ENCODE measurements at places on chromosomes 7 and 10.

DNA sequence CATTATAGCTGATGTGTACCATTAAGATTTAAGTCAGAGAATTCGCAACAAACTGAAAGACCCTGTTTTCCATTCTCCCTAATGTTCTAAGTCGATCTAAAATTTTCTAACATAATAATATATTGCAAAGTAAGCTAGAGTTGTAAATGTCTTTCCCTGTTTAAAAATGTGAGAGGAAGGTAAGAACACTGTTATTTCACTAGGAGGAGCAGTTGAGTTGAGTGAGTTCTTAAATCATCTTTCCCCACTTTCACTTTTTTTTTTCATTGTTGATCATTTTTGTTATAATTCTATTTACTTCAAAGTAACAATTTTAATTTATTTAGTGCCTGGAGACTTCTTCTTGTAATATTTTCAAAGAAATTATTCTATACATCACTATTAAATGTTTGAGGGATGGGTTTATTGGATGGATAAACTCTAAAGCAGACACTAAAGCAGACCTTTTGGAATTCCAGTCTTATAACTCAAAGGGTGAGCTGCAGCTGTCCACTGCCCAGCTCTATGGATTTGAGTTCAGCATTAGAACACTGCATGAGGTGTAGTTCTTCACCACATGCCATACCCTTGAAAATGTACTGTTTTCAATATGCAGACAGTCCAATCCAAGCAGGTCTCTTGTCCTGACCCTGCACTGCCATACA is 181.3 kb upstream of the FZD1 start:
- DNase-seq, result no peak

DNA sequence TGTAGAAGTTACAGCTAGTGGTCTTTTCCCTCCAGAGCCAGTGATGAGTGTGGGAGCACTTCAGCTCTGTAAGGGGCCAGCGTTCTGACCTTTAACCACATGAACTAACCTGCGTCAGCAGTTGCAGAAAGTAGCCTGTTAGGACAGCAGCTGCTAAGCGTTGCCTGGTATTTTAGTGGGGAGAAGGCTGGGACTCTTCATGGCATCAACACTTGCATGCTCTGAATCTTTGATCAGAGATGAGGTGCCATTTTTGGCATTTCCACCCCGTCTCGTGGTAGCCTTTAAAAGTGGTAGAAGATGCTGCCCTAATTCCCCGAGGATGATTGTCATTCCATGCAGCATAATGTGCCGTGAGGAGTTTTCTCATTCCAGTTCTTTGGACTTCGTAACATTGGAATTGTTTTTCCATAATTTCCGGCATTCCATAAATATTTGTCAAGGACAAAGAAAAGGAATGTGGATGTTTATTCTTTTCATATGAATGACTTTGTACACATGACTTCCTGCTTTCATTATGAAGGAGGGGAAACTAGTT is 92.2 kb downstream of the AVL9 start:
- DNase-seq, result no peak

- DNase-seq, result no peak
These were observed 724.2 kb downstream of the SORCS1 start for GRCh38 chr10:106440355-106440754.

DNA sequence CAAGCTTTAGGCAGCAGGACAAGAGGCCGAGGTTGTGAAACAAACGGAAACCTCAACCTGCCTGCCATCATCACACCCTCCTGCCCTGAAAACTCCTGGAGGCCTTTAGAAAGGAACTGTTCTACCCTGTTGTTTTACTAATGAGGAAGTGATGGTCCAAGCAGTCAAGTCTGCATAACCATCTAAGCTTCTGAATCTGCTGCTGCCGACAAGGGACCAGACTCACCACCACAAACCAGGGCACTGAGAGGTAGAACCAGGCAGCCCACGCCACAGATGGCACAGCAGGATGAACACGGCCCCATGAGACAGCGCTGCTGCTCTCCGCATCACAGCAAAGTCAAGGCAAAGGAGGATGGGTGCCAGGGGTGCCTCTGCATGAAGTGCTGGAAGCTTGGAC is 209.4 kb downstream of the CELF2 start:
- DNase-seq, result no peak

GRCh38 chr10:71717551-71717951 is 2.0 kb downstream of the C10orf105 start:
- DNase-seq, result no peak

GRCh38 chr7:6022707-6023106 is 8.5 kb upstream of the ANKRD61 start:
- DNase-seq, result no peak

- no peak for DNase-seq
These were observed 20.0 kb downstream of the TMEM273 start for GRCh38 chr10:49168171-49168540.

DNA sequence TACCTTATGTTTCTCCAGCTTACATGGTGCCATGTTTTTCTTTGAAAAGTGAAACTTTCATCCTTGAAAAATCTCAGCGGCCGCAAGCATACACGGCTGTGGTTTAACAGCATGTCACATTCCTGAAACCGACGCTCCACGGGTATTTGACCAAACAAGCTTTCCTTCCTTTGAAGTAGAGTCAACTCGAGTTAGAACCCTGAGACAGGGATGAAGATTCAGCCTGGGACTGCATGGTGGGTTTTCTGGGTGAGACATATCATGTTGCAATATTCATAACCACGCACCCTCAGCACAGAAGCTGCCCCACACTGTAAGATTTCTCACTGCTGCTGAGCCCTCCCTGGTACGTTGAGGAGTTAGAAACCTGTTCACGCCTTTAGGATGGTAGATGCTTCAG is 8.1 kb downstream of the CYP26A1 start:
- DNase-seq, result no peak

DNA sequence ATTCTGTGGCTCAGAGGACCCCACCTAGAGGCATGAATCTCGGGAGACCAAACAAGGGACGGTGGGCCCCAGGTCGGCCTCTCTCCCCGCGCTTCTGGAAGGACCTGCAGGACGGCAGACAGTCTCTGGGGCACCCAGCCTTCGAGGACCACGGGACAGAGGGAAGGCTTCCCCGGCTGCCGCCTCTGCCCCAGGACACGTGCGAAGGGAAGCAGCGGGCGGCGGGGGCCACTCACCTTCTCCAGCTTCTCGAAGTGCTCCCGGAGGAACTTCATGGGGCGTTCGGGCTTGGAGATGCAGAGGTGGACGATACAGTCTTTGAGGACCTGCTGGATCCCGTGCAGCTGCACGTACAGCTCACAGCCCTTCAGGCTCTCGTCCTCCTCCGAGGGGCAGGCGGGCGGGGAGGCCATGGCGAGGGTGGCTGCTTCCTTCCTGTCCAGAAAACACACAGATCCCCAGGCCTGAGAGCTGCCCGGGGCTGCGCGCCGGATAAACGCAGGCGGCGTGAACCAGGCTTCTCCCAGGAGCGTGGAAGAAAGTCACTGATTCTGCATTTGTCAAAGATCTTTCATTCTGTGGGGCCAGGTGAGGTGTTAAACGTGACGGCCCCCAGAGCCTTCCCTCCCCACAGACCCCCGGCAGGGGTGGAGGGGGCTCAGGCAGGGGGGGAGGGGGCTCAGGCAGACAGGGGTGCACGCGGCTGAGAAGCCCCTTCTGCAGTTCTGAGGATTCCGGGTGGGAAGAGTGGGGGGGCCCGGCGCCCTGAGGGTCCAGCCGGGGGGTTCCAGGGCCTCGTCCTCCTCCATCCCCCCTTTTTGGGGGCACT is 15.2 kb upstream of the DNAAF5 start:
- DNase-seq, result no peak

DNA sequence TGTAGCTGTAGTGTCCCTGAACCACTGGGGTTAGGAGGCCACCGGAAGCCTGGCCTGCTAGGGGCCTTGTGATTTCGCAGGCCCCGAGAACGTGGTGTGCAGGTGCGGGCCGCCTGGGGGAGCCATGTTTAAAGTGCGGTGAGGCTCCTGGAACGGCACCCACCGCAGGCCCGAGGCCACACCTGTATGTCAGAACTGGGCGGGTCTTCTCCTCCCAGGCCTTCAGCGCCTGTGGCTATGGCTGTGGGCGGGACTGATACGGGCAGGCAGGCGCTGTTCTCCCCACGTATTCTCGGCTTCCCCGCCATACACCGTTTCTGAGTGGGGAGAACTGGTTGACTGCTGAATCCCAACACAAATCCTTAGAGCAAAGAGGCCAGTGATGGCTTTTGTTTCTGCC is 74.8 kb downstream of the DNAJB6 start:
- no peak for DNase-seq

DNA sequence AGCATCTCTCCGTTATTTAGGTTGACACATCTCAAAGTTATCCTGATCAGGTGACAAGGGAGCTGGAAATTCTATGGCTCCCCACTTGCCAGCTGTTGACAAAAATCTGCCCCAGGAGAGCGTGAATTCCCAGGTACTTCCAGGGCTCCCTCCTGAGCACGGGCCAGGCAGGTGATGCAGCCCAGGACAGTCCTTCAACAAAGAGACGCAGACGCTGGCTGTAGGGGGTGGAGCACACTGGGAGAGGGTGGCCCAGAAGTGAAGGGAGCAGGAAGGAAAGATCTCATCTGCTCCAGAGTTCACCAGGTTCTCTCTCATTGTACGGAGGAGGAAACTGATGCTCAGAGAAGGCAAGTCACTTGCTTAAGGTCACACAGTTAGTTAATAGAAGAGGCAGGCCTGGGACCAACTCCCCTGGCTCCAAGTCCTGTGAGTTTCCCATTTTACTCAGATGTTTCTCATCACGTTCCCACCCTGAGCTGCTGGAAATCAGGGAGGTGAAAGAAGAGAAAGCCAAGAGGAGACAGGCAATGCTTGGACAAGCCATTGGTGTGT is 41.0 kb upstream of the CHST3 start:
- DNase-seq, result no peak

- DNase-seq, result no peak
These were observed 146.4 kb downstream of the ANLN start for GRCh38 chr7:36535866-36536664.

GRCh38 chr7:127678337-127678736 is 26.3 kb downstream of the SND1 start:
- DNase-seq, result no peak

DNA sequence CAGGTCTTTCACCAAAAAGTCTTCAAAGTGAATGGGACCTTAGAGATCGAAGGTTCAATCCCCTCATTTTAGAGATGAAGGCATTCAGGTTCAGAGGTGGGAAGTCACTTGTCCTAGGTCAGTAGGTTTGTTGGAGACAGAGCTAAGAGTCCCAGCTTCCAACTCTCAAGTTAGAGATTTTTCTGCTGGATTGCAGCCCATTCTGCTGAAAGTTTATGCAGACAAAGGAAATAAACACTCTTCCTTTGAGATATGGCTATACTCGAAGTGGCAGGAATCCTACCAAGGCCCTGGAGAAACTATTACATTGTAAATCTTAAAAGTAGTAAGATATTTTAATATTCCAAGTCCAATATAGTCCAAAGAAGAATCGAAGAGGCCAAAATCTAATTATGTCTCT is 64.4 kb downstream of the LYZL1 start:
- no peak for DNase-seq

DNA sequence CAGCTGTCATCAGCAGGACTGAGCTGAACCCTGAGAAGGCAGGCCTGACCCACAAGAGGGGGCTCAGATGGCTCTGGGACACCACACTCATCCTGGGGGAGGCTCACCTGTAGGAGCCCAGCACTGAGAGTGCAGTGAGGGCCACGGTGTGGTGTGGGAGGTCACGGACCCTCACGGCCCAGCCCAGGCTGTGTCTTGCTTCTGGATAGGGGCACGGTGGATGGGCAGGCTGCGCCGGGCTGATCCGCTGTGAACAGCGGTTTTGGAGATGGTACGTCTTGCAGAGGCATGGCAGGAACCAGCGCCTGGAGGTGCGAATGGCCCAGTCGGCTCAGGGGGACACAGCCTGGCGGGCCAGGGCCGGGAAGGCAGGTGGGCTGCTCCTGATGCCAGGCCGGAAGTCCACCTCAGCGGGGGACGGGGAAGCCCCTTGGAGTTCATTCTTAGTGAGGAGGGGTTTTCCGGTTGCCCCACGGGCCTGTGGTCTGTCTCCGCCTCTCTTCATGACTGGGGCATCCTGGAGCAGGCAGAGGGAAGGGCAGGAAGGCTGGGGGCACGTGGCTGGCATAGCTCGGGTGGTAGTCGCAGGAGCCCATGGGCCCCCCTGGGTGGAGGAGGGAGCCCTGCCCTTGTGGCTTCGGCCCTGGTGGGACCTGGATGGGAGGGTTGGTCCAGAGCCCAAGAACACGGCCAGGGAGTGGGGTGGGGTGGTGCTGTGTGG is 112.5 kb downstream of the UNCX start:
- DNase-seq, result no peak

GRCh38 chr7:98078197-98078870 is 28.3 kb upstream of the LMTK2 start:
- DNase-seq, result no peak

DNA sequence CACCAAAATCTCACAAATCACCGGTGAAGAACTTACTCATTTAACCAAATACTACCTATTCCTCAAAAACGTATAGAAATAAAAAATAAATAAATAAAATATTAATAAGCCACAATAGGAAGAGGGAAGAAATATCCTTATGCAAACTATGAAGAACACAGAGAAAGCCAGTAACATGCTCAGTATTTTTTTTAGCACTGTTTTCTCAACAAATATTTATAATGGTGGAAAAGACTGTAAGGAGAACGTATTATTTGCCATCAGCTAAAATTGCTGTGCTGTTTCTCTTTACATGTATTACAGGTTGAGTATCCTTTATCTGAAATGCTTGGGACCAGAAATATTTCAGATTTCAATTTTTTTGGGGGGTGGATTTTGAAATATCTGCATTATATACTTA is 21.0 kb downstream of the KIAA1217 start:
- no peak for DNase-seq

- DNase-seq, result no peak
These were observed 619.2 kb upstream of the GALNT17 start for GRCh38 chr7:70512761-70513160.

DNA sequence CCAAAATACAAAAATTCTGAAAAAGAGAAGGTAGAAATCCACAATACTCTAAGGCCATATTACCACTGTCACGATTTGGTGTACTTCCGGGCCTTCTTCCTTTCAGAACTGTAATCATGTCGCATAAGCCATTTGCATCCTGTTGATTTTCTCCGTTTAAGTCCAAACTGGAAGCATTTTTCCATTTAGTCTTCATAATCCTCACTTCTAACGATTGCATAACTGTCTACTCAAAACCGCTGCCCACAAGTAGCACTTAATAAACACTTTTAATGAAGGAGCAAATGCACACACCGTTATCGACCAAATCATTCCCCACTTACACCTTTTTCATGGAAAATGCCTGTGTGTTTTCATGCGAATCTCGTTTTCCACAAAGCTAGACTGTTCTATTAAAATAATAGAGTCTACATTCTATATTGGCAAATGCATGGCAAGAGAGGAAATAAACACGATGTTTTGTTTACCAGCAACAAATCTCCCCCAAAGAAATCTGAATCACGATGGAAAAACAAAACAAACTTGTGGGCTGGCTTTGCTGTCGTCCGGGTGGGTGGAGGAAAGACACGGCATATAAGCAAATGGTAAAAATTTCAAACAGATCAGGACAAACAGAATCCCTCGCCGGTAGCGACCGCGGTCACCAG is 1.0 kb downstream of the ATE1 start:
- no peak for DNase-seq

DNA sequence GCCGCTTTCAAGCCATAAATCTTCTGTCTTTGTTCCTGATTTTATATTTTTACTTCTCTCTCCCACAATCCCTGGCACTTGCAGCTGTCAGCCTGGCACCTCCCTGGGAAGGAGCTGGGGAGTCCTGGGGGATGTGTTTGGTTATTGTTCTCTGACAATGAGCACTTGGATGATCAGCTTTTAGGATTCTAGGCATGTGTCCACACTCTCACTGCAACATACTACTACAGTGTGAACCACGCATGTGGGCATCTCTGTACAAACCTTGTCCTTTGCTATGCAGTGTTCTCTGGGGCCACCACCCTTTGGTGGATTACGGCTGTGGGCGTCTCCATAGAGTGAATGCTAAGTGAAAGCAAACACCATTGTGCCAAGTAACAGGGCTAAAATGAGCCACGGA is 168.4 kb upstream of the KMT2E start:
- no peak for DNase-seq

Data from stimulated activated CD8-positive, alpha-beta memory T cell treated with anti-CD3 and anti-CD28 coated beads, Interleukin-2, amount 100 ng/mL, for 1 hour (primary cell).